ENCODE measurements at places on chromosomes 16 and 17.

GRCh38 chr16:27455700-27456099 lies 53.7 kb downstream of the IL21R start:
- DNase-seq, result no peak

GRCh38 chr16:80369138-80369958 lies 171.4 kb upstream of the DYNLRB2 start:
- DNase-seq, result no peak

- no peak for DNase-seq
These were observed 5.2 kb upstream of the MYH4 start for GRCh38 chr17:10474536-10474935.

- DNase-seq, result no peak
These were observed 95.2 kb upstream of the AXIN2 start for GRCh38 chr17:65656390-65657250.

DNA sequence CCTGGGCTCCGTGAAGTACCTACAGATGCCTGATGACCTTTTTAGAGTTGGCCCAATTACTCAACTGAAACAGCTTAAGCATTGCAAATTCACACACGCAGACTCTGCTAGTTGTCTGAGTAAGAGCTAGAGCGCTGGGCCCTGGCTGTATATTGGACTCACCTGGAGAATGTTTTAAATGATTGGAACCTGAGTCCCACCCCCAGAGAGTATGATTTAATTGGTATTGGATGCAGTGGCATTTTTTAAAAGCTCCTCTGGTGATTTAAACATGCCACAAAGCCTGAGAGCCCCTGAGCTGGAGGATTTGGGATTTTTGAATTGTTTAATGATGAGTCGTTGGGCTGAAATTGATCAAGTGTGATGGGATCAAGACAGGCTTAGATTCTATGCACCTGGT lies 143.9 kb upstream of the SDK2 start:
- no peak for DNase-seq

GRCh38 chr16:12358898-12359297 lies 382.4 kb downstream of the SNX29 start:
- no peak for DNase-seq

Data from stimulated activated CD8-positive, alpha-beta memory T cell treated with anti-CD3 and anti-CD28 coated beads, Interleukin-4, amount 100 ng/mL, for 1 hour (primary cell).